GM20000 (cell line): ENCODE measurements at places on chromosomes 4 and X.

GRCh38 chr4:98996056-98996764, 689 bp downstream of the METAP1 start:
- DNase-seq = peak; percentile 42

DNA sequence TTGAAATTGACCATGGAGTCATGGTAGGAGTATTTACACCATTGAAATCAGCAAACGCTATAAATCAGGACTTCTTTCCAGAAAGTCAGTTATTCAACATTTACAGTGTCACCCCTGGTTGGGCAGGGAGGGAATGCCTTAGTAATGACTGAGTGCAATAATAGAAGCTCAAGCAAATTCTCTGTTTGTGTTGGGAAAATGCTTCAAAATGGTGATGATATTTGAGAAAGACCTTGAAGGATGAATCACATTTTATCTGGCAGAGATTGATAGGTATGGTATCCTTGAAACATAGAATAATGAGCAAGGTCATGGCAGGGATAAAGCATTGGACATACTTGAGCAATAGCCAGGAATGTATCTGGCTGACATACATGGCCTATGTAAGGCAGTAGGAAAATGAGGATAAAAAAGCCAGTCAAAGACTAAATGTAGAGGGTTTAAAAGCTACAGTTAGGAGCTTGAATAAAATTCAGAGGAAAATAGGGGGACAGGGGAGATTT, 248.7 kb downstream of the FMR1NB start:
- DNase-seq = no peak

- no peak for DNase-seq
These were observed 166.6 kb downstream of the ZNF330 start for GRCh38 chr4:141387299-141387698.

- no peak for DNase-seq
These were observed 75.1 kb downstream of the MXRA5 start for GRCh38 chrX:3271183-3271833.

- no peak for DNase-seq
These were observed 50.7 kb downstream of the MXRA5 start for GRCh38 chrX:3295731-3296130.

GRCh38 chr4:81198609-81199008, 16.4 kb downstream of the PRKG2 start:
- no peak for DNase-seq

DNA sequence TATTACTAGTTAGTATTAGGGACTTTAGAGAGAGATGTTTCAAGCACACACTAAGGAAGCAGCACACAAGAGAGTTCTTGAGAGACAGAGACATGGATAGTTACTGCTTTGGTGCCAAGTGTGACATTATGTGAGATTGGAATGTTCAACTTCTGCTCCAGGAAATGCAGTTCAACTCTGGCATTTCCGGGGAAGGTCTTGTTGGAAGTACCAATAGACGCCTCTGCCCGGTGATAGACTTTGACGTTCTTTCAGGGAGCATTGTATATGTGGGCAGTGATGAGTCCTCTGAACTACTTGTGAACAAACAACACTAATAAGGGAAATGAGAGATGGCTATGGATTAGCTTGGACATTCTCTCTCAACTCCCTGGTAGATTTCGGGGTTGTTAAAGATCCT, 638.1 kb upstream of the BOD1L1 start:
- no peak for DNase-seq

DNA sequence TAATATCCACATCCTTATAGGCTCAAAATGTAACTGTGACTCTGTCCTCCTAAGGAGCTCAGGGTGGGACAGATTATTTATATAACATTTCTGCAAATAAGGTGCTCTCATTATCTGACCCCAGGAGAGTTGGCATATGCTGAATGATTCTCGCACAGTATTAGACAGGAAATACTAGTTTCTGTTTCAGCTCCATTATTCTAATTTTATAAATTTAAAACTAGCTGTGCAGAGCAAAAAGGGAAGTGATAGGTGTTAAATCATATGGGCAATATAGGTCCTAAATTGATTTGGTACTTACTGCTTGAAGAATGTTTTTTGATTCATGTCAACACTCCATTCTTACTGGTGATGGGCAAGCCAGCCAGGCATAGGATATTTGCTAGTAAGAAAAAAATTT, 141.5 kb downstream of the GLRA2 start:
- peak; percentile 5 for DNase-seq

DNA sequence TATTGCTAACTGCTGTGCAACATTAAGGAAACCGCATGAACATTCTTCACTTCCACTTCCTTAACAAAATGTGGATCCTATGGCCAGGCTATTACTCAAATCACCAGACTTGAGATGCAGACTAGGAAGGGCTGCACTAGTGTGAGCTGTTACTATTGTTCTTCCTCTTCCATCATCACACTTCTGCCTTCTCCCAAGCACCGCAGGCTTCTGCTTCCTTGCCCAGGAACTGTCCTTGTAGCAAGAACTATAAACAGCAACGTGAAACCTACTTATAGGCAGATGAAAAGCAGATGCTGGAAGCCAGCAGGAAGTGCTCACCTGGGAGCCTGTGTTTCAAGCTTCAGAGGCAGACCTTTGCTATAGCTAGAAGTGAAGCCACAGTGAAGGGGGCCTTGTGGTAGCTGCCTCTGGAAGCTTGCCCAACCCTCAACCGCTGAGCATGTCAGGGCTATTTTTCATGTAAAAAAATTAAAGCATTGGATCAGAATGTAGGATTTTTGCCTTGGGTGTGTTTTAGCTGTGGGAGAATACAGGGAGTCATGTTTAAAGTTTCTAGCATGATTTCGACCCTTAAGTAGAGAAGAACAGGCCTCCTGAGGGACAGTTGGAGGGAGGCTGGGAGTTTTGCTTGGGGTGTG, 43.9 kb downstream of the CLNK start:
- DNase-seq = no peak

- DNase-seq = peak; percentile 15
These were observed 128.5 kb downstream of the PRSS12 start for GRCh38 chr4:118224243-118224829.

GRCh38 chrX:130981836-130982235, 76.3 kb upstream of the ARHGAP36 start:
- DNase-seq = no peak
